ENCODE measurements at places on chromosomes 11 and 22. TPM values are rescaled to one million over a fixed set of nuclear protein-coding genes. Genes with fewer than 3 reads are reported as not detected.

GRCh38 chr22:36405221-36405661 lies 17.5 kb upstream of the MYH9 start:
- H3K4me1 ChIP-seq, result no peaks in the 10 kb centered on the region
- H3K27ac ChIP-seq, result no peak overlapping the region
- H3K36me3 ChIP-seq, result no peaks in the 10 kb centered on the region
- no peaks in the 10 kb centered on the region for H3K27me3 ChIP-seq
- H3K4me3 ChIP-seq, result no peak overlapping the region
- DNase-seq, result no peak

DNA sequence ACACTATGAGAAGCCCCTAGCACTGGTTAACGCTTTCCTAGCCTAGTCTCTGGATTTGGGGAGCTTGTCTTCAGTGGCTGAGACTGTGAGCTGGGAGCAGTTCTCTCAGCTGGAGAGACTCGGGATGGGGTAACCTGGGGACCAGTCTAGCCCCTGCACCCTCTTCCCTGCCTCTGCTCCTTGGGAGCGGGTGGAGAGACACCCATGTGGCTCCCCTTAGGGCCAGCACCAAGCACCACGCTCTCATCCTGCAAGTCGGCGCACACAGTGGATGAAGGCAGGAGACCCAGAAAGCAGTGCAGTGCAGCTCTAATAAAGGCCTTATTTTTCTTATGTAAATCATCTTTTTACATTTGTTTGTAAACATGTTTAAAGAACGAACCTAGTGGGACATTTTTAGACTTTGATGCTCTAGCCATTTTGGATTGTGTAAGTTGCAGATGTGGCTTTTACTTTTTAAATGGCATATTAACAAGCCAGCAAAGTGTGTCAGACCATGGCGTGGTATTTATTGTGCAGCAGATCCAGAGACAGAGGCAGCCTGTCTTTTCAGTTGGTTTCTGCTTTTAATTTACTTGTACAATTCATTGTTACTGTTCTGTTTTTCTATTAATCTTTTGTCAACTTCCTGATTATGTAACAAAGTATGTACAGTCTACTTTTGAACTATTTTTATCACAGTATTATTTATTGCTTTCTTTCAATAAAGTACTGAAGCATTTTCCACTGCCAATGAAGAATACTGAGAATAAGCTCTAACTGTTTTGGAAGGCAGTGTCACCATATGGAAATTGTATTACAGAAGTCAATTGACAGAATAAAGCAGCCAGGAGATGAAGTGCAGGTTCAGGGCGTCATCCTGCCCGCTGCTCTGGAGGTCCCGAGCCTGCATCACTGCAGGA lies 14.4 kb upstream of the CTTN start:
- H3K4me1 ChIP-seq, result no peaks in the 10 kb centered on the region
- no peaks in the 10 kb centered on the region for H3K27me3 ChIP-seq
- no peak for DNase-seq
- H3K36me3 ChIP-seq, result peaks cover 5% of the 10 kb centered on the region
- H3K27ac ChIP-seq, result peak overlapping the region; percentile 33

DNA sequence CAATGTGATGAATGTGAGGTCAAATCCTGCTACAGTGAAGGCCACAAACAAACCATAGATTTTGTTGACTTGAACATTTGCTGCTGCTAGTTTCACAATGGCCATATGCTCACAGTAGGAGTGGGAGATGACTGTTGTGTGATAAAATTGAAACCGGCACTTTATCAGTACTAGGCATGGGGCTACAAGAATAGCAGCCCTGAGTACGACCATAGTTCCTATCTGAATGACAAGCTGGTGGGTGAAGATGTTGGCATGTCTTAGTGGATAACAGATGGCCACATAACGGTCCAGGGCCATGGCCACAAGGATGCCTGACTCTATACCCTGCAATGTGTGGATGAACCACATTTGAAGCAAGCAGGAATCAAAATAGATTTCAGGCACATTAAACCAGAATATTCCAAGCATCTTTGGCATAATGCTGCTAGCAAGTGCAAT lies 2.8 kb downstream of the OR52A1 start:
- H3K4me3 ChIP-seq, result no peak overlapping the region
- no peaks in the 10 kb centered on the region for H3K27me3 ChIP-seq
- no peaks in the 10 kb centered on the region for H3K4me1 ChIP-seq
- DNase-seq, result no peak
- H3K27ac ChIP-seq, result no peak overlapping the region
- H3K36me3 ChIP-seq, result no peaks in the 10 kb centered on the region

DNA sequence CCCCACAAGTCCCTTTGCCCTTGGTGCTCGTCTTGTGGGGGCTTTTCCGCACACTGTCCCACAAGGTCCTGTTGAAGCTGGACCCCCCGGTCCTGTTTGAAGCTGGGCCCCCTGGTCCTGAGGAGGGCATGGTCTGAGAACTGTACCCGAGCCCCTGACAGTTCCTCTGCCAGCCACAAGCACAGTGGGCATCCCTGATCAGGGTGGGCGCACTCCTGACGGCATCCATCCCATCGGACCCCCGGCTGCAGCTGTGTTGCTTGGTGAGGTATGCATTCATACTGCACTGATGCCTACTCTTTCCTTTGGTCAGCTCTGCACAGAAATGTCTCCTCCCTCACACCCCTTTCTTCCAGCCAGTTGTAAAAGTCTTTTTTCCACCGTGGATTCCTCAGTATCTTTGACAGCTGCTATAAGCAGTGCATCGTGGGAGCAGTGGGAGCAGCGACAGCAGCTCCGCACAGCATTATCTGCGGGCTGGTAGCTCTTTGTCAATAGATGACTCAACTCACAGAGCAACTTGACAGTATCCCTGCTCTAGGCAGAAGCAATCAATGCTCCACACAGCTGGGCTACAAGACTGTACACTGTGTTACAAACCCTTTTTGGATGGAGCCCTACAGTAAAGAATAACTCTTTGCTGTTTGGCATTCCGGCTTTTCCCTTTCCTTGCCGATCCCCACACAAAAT lies 1030.8 kb upstream of the CCDC90B start:
- H3K36me3 ChIP-seq, result no peaks in the 10 kb centered on the region
- no peaks in the 10 kb centered on the region for H3K27me3 ChIP-seq
- H3K4me1 ChIP-seq, result no peaks in the 10 kb centered on the region
- no peak overlapping the region for H3K4me3 ChIP-seq
- H3K27ac ChIP-seq, result no peak overlapping the region

DNA sequence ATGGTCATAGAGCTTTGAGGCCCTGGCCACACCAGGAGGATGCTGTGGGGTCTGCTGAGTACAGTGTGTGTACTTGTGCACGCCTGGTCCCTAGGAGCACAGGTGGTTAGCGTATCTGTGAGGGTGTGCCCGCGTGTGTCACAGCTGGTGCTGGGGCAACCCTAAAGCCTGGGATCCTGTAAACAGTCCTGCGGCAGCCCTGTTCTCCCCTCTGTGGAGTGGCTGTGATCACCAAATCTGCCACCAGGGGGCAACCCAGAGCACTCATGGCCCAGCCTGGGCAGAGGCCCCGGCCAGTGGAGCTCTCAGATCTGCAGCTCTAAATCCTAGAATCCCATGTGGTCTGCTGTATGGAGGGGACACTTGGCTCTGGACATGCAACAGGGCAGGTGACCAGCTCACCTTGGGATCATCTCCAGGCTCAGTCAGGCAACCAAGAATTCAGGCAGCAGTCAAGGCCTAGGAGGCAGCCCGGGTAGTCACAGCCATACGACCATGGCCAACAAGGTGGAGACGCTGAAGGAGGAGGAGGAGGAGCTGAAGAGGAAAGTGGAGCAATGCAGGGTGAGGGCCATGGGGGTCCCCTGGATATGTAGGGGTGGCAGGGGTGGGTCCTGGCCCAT lies 3.9 kb downstream of the SH3BP1 start:
- no peaks in the 10 kb centered on the region for H3K27me3 ChIP-seq
- peak; percentile 96 for DNase-seq
- no peak overlapping the region for H3K27ac ChIP-seq
- no peaks in the 10 kb centered on the region for H3K4me1 ChIP-seq
- H3K36me3 ChIP-seq, result no peaks in the 10 kb centered on the region

- no peaks in the 10 kb centered on the region for H3K4me1 ChIP-seq
- H3K36me3 ChIP-seq, result peaks cover 8% of the 10 kb centered on the region
- H3K27ac ChIP-seq, result no peak overlapping the region
These were observed 29.9 kb upstream of the RAPSN start for GRCh38 chr11:47478651-47479329.

GRCh38 chr22:17235149-17235655 lies 16.0 kb upstream of the ADA2 start:
- no peak overlapping the region for H3K27ac ChIP-seq
- no peak overlapping the region for H3K4me3 ChIP-seq
- no peaks in the 10 kb centered on the region for H3K36me3 ChIP-seq
- H3K4me1 ChIP-seq, result no peaks in the 10 kb centered on the region
- no peaks in the 10 kb centered on the region for H3K27me3 ChIP-seq

DNA sequence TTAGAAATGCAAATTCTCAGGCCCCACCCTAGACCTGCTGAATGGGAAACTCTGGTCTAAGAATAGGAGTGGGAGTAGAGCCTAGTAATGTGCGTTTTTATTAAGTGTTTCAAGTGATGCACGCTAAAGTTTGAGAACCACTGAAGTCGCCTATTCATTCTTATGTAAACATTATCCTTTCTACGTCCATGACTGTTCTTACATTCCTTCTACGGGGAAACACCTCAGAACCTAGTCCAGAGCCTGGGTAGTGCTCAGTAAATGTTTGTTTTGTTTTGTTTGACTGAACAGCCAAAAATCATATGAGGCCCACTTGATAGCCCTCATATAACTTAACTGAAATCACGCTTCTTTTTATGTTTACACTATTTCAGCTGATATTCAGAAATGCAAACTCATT lies 29.8 kb downstream of the VSIG10L2 start:
- no peaks in the 10 kb centered on the region for H3K27me3 ChIP-seq
- no peak for DNase-seq
- H3K27ac ChIP-seq, result no peak overlapping the region
- peaks cover 5% of the 10 kb centered on the region for H3K4me1 ChIP-seq
- no peak overlapping the region for H3K4me3 ChIP-seq
- H3K36me3 ChIP-seq, result peaks cover 4% of the 10 kb centered on the region

DNA sequence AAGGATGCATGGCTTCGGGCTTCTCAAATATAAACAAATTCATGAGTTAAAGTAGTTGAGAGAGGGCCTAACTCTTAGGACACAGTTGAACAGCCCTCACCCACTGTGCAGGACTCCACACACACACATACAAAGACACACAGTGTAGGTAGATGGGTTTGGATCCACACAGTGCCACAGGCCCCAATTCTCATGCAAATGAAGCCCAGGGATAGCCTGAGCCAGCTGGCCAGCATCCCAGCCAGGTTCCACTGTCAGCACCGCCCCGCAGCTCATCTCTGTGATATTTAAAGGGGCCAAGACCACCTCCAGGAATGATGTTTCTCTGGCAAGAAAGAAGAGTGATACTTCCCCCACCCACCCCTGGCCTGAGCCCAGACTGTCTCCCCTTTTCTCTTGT lies 11.7 kb downstream of the SLC35C1 start:
- no peak overlapping the region for H3K4me3 ChIP-seq
- no peaks in the 10 kb centered on the region for H3K36me3 ChIP-seq
- H3K27me3 ChIP-seq, result no peaks in the 10 kb centered on the region
- DNase-seq, result no peak

DNA sequence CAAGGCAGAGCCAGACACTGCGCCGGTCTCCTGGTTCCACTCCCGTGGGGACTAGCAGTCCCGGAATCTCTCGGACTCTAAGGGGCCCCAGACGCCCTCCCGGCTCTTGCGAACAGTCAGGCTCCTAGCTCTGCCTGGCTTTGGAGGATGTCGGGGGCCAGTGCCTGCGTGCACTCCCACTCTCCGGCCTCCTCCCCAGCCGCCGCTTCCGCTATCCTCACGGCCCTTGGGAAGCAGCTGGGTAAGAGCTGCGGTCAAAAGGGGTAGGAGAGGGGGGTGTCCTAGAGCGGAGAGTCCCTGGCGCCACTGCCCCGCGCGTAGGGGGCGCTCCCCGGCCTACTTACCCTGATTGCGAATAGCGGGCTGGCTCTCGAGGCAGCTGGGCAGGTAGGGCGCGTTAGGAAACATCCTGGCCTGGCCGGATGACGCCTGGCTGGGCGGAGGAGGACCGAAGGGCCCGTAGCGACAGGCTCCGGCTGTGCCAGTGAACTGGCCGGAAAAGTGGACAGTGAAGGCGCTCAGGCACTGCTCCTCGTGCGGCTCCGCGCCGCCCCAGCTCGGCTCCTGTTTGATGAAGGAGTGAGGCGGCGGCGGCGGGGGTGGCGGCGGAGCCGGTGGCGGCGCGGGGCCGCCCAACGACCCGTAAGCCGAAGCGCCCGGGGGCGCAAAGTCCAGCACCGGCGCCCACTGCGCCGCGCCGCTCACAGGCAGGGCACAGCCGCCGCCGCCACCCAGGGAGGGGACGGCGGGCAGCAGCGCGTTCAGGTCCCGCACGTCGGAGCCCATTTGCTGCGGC lies 785 bp downstream of the WT1 start:
- no peak for DNase-seq
- H3K36me3 ChIP-seq, result no peaks in the 10 kb centered on the region
- no peak overlapping the region for H3K4me3 ChIP-seq
- peaks cover 9% of the 10 kb centered on the region for H3K4me1 ChIP-seq
- H3K27me3 ChIP-seq, result peaks cover 3% of the 10 kb centered on the region

DNA sequence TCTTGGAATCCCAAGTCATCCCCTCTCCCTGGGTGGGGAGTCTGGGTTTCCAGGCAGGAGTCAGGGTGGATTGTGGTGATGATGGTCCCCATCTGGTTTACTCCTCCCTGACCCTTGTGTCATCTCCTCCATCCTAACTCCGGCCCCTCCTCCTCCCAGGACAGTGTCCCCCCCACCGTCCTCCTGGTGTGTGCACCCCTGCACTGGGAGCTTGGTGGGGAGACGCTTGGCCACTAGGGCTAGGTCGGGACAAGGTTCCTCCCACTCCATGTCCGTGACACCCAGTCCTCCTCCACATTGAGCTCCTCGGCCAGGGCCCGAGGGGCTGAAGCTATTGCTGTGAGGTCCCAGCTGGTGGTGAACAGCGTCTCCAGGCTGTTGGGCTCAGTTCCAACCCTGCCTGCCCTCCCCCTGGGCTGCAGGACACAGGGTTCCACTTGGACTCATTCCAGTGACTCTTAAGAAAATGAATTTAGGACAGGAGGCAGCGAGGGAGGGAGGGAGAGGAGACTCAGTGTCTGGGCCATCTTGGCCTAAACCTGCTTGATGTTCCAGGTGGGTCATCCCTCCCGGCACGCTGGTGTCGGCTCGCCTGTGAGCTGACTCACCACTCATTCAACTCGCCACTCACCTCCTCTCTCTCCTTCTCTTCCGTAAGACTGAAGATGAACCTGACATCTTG lies 433.2 kb downstream of the TBC1D22A start:
- DNase-seq, result no peak
- no peaks in the 10 kb centered on the region for H3K4me1 ChIP-seq
- no peak overlapping the region for H3K4me3 ChIP-seq
- H3K27ac ChIP-seq, result no peak overlapping the region

GRCh38 chr22:20090730-20091240 lies 10.7 kb downstream of the DGCR8 start:
- peaks cover 100% of the 10 kb centered on the region for H3K36me3 ChIP-seq
- no peaks in the 10 kb centered on the region for H3K4me1 ChIP-seq
- DNase-seq, result no peak
- no peak overlapping the region for H3K27ac ChIP-seq
- H3K27me3 ChIP-seq, result no peaks in the 10 kb centered on the region
- H3K4me3 ChIP-seq, result no peak overlapping the region

The CHRNA10 gene
- 0.78 TPM for total RNA-seq

The APOL5 gene
- total RNA-seq, result not detected

The MMP12 gene
- not detected for total RNA-seq

The GNAZ gene
- total RNA-seq, result 14.1 TPM

The TCN2 gene
- total RNA-seq, result 38.2 TPM

The MFRP gene
- total RNA-seq, result not detected

The HTR3A gene
- not detected for total RNA-seq

All from tibial nerve (tissue), 4 donors.